C1 segment of cervical spinal cord (tissue), 14 donors: ENCODE measurements at places on chromosomes 5 and 9.

DNA sequence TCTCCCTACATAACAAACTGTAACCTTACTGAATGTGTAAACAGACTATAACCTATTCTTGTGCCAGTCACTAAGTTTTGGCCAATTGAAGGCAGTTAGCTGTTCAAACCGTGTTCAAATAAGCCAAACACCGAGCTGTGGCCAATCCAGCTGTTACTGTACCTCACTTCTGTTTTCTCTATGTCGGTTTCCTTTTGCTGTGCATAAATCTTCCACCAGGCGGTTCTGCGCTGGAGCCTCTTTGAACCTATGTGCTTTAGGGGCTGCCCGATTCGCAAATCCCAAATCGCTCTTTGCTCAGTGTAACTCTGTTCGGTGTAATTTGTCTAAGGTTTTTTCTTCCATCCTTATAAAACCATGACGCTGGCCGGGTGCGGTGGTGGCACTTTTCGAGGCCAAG is 31.8 kb downstream of the F2R start:
- no peak for DNase-seq

GRCh38 chr5:53643445-53643844 is 83.0 kb downstream of the NDUFS4 start:
- no peak for DNase-seq

DNA sequence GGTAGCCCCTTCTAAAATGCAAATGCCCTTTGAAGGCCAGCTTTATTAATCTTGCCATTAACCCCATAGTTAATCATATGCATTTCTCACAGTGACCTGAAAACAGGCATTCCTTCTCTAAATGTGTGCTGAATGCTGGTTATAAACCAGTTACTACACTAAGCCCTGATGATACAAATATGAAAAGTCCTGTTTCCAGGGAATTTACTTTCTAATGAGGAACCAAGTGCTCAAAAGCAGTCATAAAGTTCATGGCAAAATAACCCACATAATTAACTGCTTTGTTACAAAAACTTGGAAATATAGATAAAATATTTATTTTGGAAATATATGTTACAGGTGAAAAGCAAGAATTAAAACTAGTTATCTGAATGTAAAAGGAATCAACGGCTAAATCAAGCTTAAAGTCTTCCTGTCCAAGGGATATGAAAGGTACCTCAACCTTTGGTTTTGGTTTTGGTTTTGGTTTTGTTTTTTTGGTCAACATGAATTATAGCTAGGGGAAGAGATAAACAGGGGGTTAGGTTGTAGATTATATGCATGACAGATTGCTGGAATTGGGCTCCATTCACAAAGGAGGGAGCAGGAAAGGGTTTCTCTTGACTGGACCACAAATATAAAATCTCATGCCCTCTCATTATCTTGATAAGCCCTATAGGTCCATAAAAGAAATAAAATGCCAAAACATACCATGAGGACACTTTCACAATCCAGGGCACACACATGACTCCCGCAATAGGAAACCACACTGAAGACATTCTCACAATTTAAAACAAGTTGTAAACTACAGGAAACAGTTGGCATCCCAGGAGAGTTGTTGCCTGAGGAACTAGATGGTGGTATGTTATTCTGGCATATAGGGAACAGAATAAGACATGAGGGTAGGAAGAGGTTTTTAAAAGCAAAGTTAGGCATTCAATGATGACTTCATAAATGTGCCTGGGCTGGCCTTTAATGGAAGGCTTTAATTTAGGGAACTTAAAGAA is 46.7 kb upstream of the MACIR start:
- no peak for DNase-seq

GRCh38 chr5:38011668-38012188 is 171.9 kb upstream of the GDNF start:
- no peak for DNase-seq

DNA sequence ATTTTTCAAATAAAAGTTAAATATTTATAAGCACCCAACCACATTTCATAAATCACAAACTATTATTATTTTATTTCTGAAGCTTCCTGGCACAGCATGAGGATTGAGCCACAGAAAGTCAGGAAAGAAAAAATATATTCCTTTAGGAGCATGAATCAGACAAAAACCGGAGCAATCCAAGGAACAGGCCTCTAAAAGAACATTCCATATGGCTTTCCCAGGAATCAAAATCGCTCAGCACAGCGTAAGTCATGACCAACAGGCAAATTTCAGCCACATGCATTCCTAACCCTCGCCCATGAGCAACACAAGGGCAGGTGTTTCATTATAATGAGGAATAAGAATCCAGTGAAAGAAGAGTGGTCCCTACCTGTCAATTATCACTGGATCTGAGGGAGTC is 26.7 kb downstream of the EBF1 start:
- DNase-seq = no peak

DNA sequence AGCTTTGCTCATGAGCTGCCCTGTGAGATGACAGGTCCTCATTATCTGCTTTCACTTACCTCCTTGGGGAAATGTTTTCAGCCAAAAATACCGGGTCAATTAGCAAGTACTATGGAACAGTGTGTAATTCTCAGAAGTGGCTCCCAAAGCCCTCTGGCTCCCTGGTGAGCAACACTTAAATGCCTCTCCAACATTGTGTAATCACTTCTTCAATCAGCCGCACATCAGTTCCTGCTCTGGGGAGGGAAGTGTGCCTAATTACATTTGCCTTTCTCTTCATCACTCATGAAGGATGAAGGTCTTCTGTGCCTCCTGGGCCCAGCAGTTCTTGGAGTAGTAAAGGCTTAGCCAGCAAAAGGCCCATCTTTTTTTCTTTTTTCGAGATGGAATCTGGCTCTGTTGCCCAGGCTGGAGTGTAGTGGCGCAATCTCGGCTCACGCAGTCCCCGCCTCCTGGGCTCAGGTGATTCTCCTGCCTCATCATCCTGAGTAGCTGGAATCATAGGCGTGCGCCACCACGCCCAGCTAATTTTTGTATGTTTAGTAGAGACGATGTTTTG is 23.1 kb downstream of the NIM1K start:
- no peak for DNase-seq

DNA sequence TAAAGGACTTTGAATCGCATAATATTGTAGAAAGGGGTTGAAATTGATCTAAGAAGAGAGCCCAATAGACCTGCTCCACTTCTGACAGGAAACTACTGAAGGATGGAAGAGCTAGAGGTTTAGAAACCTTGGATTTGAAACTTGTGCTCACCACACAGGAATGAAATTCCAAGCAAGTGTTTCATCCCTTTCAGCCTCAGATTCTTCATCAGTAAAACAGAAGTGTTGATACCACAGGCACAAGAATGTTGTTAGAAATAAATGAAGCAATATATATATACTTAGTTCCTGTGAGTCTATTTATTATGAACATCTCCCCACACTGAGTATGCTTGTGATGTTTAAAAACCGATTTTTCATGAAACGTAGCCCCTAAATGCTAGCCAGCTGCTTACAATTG is 43.8 kb downstream of the PRRC1 start:
- DNase-seq = no peak

- no peak for DNase-seq
These were observed 257.8 kb downstream of the FSTL4 start for GRCh38 chr5:133354323-133355185.

GRCh38 chr9:105129731-105130130 is 114.7 kb upstream of the SLC44A1 start:
- DNase-seq = no peak

- DNase-seq = no peak
These were observed 125.3 kb downstream of the CRB2 start for GRCh38 chr9:123481209-123481865.

DNA sequence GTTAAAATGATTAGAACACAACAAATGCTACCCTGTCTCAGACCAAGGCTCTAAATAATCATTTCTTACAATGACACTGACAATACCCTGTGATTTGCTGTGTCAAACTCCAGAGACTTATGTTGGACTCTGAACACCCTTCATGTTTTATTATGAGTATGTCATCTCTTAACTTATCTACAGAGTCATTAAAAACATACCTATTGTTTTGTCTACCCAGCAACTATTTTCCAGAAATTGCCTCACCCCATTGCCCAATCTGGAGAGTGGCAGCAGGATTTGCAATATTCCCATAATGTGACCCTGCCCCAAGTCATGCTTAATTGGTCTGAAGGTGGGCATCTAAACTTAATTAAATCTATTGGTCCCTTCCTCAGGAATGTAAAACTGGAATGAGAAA is 23.0 kb upstream of the KIF2A start:
- no peak for DNase-seq

DNA sequence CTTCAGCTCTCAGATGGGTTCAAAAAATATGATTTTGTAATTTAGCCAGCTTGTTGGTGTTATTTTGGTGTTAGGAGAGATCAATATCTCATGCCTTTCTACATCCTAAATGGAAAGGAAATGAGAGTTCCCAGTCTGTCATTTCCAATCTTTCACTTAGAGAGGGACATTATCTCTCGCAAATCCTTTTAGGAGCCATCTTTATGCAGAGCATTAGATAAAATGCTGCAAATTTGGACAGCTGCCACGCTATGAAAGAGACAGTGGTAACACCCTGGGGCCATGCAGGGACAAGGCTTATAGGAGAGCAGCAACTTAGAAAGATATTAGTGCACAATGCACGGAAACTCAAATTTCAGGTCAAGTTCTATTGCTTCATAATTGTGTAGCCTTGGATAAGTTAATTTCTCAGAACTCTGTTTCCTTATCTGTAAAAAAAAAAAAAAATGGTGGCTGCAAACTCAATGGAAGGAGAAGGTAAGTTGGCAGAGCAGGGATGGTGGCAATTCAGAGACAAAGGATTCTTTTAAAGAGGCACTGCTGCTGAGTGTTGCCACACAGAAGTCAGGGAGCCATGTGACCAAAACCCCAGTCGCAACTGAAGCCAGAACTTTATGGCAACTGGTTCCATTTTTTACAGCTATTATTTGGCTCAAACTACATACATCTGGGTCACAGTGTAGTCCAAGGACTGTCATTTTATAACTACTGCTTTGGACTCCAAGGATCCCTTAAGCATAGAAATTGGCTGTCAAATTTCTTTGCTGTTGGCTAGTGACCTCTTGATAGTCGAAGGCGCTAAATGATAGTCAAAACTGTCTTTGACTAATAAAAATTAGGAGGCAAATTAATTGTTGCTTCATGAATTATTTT is 210.2 kb downstream of the FRMD3 start:
- no peak for DNase-seq
